Fibroblast of pulmonary artery (primary cell): ENCODE measurements at places on chromosomes 3 and 15.

DNA sequence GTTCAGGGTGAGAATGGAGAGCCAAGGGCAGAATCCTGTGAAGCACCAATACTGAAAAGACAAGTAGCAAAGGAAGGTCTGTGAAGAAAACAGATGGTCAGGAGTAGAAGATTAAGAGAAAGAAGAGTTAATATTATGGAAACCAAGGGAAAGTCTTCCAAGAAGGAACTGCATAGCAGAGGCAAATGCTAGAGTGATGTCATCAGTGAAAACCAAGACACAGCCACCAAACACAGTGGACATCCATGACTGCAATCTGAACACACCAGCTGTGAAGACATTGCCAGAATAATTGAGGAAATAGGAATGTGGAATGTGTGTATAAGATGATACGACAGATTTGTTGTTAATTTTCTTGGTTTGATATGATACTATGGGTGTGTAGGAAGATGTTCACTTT lies 26.8 kb upstream of the ZBTB38 start:
- no peak for DNase-seq

GRCh38 chr3:42535981-42536784 lies 33.7 kb downstream of the VIPR1 start:
- peak; percentile 52 for DNase-seq

DNA sequence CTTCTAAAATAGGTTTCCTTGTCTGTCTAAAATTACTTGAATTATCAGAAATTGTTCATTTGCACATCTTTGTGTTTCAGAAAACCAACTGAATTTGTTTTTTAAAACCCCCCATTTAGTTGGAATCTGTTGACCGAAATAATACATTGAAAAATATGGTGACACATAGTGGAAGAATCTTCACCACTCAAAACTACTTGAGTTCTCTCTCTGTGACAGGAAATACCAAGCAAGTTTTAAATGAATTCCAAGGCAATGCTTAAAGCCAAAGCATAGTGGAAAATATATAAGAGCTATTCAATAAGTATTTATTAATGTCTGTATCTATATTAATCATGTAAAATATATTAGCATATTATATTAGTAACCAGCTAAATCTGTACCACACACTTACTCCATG lies 224.9 kb upstream of the COL8A1 start:
- DNase-seq = peak; percentile 85

DNA sequence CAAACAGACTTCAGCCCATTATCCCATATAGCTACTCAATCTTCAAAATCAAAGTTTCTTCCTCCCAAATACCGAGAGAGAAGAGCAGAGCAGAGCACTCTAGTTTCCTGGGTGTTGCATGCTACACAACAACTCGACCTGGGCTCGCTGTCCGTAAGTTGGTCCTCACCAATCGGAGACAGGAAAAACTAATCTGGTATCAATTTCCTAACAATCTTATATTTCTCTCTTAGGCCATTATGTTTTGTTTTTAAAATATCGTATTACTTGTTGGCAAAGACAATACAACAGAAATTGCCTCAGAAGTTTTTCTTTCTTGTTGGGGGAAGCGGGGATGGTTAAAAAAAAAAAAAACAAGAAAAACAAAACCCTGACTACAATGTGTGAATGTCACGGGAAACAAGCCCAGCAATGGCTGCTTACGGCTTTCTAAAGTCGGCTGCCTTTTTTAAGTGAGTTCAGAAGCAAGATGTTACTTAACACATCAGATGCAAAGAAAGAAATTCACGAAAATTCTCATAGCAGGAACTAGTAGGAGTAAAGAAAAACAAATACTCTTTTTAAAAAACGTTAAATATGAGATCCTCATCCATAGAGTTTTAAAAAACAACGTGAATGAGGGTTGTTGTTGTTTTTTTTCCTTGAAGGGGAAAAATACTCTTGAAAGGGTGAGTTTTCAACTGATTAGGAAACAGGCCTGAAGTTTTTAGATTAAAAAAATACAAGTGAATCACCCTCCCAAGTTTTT lies 1.9 kb downstream of the VGLL4 start:
- peak; percentile 71 for DNase-seq

GRCh38 chr3:178479860-178480259 lies 56.4 kb upstream of the KCNMB2 start:
- no peak for DNase-seq

- peak; percentile 87 for DNase-seq
Observed at GRCh38 chr15:56835718-56836171, 82.7 kb upstream of the TCF12 start.

DNA sequence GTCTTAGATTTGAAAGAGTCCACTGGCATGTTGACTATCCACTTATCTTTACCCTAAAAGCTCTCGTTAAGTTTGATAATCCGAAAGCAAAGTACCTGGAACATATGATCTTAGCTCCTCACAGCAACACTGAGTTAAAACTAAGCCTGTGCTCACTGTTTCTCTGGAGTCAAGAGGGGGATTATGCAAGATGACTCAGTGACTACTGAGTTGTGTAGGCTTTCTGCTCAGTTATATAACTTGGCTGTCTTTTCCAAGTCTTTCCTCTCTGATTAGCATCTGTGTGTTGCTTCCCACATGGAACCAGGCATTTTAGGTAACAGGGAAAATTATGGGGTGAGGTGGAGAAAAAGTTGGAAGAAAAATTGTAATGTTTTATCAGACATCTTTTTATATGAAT lies 31.2 kb upstream of the MYO5C start:
- peak; percentile 31 for DNase-seq

- DNase-seq = no peak
Observed at GRCh38 chr3:71080517-71081083, 502.9 kb downstream of the FOXP1 start.

GRCh38 chr3:56456117-56456516 lies 12.2 kb downstream of the ERC2 start:
- no peak for DNase-seq

DNA sequence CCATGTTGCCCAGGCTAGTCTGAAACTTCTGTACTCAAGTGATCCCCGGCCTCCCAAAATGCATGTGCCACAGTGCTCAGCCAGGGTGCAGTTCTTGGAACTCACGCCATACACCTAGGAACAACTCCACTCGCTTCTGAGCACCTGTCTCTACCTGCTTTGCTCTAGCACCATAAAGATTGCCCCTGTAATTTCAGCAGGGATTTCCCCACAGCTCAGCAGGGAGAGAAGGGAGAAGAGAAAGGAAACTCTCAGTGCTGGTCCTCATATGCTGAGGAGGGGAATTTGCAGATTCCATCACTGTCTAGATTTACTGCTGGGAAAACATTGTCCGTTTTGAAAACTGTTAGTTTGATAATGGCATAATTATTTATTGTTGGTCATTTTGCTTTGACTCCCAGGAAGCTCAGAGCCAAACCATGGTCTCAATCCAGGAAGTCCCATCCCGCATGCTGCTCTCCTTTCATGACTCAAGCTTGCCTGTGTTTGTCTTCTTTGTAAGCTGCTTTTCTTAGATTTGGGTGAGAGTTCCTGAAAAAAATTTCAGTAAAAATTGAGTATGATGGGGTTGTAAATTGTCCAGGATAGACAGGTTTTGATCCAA lies 24.2 kb downstream of the TRIM71 start:
- DNase-seq = no peak

GRCh38 chr3:55494976-55495375 lies 7.9 kb upstream of the WNT5A start:
- no peak for DNase-seq

- no peak for DNase-seq
Observed at GRCh38 chr3:36846406-36846805, 82.1 kb upstream of the DCLK3 start.
